ENCODE measurements at places on chromosomes 16 and 17. TPM values are rescaled to one million over a fixed set of nuclear protein-coding genes. Genes with fewer than 3 reads are reported as not detected.

DNA sequence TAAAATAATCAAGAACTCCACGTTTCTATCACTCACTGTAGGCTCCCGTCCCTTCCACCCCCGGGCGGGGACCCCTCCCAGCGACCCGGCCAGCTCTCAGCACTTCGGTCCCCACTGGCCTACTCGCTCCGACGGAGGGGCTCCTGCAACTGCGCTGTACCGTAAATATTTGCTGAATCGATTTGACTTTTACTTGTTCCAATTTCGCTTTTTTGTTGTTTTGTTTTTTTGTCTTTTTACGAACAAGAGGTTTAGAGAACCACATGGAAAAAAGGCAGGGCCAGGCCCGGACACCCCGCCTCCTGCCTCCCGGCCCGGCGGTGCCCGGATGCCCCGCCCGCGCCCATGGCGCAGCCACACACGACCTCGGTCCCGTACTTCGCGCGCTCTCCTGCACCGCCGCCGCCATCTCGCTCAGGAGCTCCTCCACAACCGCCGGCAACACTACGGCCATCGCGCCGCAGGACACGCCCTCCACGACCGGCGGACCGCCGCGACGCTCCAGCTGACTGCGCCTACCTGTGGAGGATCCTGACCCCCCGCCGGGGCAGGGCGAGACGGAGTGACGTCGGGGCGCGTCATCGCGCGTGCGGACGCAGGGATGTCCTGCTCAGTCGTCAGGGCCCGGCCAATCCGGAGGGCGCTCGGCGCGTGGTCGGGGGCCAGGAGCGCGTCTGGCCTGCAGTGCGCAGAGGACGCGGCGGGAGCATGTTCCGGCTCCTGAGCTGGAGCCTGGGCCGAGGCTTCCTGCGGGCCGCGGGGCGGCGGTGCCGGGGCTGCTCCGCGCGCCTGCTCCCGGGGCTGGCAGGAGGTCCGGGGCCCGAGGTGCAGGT is at the start of the genes TTC19 and ZSWIM7:
Gene TTC19 (plus strand): TSS at position 684 of the 833 bp plus-strand sequence. CDS start 25 bp downstream, at position 709.
Gene ZSWIM7 (minus strand): TSS at position 564 of the 833 bp plus-strand sequence. CDS start 110 bp downstream, at position 454.
- peak within 1 kb of the TSS; percentile 87 for H3K4me3 ChIP-seq
- H3K36me3 ChIP-seq, result peaks cover 22% of the 10 kb centered on the region
- DNase-seq, result peak; percentile 100
- peaks cover 31% of the 10 kb centered on the region for H3K4me1 ChIP-seq
- H3K27ac ChIP-seq, result peak within 1 kb of the TSS; percentile 94

DNA sequence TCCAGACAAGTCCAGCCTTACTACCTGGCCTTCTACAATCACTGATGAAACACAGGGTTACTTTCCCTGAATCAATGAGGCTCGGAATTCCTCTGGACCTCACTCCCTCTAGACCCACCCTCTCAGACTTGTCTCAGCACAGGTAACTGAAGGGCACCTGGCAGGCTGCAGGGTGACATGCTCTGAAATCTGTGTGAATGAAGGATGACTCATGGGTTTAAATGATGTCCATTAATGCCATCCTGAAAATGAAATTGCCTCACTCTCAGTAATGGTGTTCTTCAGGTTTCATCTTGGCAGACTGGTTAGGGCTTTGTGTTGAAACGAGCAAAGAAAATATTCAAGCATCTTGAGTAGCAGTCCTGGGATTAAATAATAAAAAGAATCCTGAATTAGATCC is 134.4 kb downstream of the MAF start:
- H3K4me1 ChIP-seq, result no peaks in the 10 kb centered on the region
- H3K4me3 ChIP-seq, result no peak overlapping the region
- no peaks in the 10 kb centered on the region for H3K27me3 ChIP-seq
- no peak for DNase-seq

DNA sequence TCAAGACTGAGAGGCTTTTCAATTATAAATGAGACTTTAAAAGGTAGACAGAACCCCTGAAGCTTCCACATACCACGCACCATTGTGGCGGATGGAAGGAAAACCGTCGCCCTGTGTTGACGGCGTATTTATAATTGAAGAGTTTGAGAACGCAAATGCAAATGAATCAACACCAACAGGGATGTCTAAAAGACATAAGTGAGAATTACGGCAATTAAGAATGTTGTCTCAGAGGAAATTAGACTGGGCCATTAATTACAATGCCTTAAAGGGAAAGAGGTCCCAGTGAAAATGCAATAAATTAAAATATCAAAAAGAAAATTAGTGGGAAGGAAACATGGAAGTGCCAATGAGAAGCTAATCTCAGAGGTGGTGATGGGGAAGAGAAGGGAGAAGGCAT is 148.5 kb upstream of the XYLT1 start:
- DNase-seq, result no peak
- H3K27ac ChIP-seq, result no peak overlapping the region
- no peaks in the 10 kb centered on the region for H3K4me1 ChIP-seq

DNA sequence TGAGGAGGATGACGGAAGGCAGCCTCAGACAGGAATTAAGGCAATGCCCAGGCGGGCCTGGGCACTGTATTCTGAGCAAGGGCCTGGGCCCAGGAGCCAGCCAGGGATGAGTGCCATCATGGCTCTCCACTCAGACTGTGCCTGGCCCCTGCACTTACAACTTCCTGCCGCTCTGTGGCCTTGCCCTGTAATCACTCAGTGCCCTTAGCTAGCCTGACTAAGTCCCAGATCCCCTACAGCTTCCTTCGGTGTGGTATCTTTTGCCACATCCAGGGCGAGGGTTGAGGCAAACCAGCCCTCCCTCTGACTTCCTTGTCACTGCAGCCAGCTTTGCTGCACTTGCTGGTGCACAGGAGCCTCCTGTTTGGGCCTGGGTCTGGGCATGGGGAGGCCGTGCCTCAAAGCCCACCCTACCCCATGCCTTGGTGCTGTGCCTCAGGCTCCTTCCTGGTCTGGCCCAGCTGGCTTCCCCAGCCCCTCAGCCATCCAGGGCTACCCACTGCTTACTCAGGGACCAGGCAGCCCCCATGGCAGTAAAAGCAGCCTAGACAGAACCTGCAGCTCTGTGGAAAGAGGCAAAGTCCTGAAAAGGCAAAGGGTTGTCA is 9.3 kb downstream of the SLC46A1 start:
- no peak overlapping the region for H3K27ac ChIP-seq
- H3K4me1 ChIP-seq, result no peaks in the 10 kb centered on the region
- no peak for DNase-seq
- no peak overlapping the region for H3K4me3 ChIP-seq
- H3K36me3 ChIP-seq, result peaks cover 6% of the 10 kb centered on the region

DNA sequence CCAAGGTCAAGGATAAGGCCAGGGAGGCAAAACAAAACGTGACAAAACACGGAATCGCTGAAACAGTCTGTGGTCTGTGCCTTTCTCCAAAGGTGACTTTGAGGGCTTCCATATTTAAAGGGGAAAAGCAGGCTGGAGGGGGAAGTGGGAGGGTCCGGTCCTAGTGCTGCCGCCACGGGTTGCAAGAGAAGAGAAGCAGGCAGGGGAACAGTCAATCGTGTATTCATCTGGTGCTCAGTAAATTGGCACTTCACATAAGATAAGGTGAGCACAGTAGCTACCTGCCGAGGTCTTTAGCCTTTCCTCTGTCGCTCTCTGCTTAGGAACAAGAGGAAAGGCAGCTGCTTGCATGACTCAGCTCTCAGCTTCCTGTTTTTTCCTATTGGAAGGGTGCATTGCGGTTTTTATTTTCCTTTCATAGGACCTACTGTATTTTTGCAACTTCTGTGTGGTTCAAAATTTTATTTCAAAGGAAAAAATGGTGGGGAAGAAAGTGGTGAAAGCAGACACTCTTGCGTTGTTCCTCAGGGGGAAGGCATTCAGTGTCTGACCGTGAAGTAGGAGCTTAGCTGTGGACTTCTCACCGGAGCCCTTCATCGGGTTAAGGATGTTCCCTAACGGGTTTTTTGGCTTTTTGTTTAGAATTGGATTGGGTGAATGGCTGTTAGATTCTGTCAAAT is 7.1 kb upstream of the LGALS3BP start:
- peaks cover 26% of the 10 kb centered on the region for H3K4me1 ChIP-seq
- peaks cover 12% of the 10 kb centered on the region for H3K36me3 ChIP-seq
- H3K4me3 ChIP-seq, result peak overlapping the region; percentile 18
- DNase-seq, result peak; percentile 79
- peak overlapping the region; percentile 77 for H3K27ac ChIP-seq

GRCh38 chr17:19275457-19276127 is 38.4 kb downstream of the EPN2 start:
- no peak overlapping the region for H3K27ac ChIP-seq
- DNase-seq, result no peak
- no peak overlapping the region for H3K4me3 ChIP-seq
- H3K4me1 ChIP-seq, result peaks cover 11% of the 10 kb centered on the region
- no peaks in the 10 kb centered on the region for H3K36me3 ChIP-seq
- H3K27me3 ChIP-seq, result no peaks in the 10 kb centered on the region

- peaks cover 5% of the 10 kb centered on the region for H3K4me1 ChIP-seq
- no peaks in the 10 kb centered on the region for H3K36me3 ChIP-seq
- H3K27ac ChIP-seq, result no peak overlapping the region
- no peak overlapping the region for H3K4me3 ChIP-seq
These were observed 116.5 kb downstream of the ADCY9 start for GRCh38 chr16:3999479-4000325.

DNA sequence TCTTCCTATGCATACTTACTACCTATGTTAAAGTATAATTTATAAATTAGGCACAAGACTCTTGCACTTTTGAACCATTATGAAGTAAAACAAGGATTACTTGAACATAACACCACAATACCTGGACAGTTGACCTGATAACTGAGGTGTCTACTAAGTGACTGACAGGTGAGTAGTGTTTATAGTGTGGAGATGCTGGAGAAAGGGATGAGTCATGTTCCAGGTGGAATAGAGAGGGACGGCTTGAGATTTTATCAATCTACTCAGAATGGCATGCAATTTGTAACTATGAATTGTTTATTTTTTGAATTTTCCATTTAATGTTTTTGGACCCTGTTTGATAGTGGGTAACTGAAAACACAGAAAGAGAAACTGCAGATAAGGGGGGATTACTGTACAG is 287.6 kb downstream of the MAP2K6 start:
- H3K27ac ChIP-seq, result no peak overlapping the region
- H3K27me3 ChIP-seq, result no peaks in the 10 kb centered on the region
- H3K36me3 ChIP-seq, result no peaks in the 10 kb centered on the region
- H3K4me1 ChIP-seq, result no peaks in the 10 kb centered on the region

DNA sequence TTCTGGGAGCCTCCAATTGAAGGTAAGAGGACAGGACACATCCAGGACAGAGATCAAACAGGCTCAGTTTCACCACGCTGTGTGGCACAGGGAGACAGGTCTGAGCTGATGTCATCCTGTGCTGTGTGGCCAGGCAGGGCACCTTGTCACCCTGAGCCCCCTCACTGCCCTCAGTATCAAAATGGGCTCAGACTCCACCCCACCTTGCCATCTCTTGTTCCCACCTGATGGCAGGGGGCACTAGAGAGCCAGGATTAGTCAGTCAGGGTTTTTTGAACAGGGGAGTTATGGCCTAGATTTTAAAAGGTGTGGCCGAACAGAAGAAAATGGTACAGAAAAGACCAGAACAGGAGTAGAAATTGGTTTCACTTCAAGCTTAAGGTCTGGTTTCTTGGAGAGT is 2.6 kb downstream of the KAT2A start:
- no peak overlapping the region for H3K4me3 ChIP-seq
- no peak overlapping the region for H3K27ac ChIP-seq
- H3K4me1 ChIP-seq, result peaks cover 20% of the 10 kb centered on the region

- peaks cover 3% of the 10 kb centered on the region for H3K4me1 ChIP-seq
- no peak overlapping the region for H3K4me3 ChIP-seq
- no peak overlapping the region for H3K27ac ChIP-seq
- DNase-seq, result no peak
- no peaks in the 10 kb centered on the region for H3K27me3 ChIP-seq
- peaks cover 2% of the 10 kb centered on the region for H3K36me3 ChIP-seq
These were observed 6.0 kb upstream of the ARL5C start for GRCh38 chr17:39171933-39172332.

DNA sequence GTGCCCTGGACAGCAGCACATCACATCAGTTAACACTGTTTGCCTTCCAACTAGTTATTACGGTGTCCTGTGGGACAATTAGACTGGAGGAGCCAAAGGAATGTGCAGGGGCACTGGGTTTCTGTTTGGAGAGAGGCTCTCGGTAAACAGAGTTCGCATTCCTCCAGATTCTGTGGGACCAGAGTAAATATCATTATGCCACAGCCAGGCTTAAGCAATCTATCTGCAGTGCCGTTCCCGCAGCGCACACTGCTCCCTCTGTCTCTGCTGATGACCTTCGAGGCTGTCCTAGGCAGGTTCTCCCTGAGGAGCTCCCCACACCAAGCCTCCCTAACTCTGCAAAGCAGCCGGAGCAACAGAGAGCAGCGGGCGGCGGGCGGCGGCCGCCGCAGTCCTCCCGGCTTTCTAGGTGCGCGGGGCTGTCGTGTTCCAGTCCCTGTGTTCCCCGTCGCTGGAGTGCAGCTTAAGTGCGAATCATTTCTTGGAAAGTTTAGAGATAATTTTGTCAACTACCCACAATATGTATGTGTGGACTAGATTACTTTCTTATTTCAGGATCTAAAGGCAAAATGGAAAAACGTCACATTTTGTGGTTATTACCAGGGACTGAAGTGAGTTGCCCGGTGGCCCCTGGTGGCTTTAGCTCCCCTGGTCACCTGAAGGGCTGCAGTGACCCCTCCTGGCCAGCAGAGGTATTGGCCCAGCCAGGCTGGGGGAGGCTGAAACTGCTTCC is 43.3 kb downstream of the PGS1 start:
- H3K4me1 ChIP-seq, result peaks cover 88% of the 10 kb centered on the region
- peak; percentile 84 for DNase-seq
- H3K4me3 ChIP-seq, result no peak overlapping the region
- peaks cover 70% of the 10 kb centered on the region for H3K36me3 ChIP-seq
- H3K27me3 ChIP-seq, result no peaks in the 10 kb centered on the region

- H3K27ac ChIP-seq, result peak within 1 kb of the TSS; percentile 63
- peak within 1 kb of the TSS; percentile 87 for H3K4me3 ChIP-seq
- peaks cover 15% of the 10 kb centered on the region for H3K4me1 ChIP-seq
- no peaks in the 10 kb centered on the region for H3K27me3 ChIP-seq
These were observed at the start of gene MPHOSPH6 for GRCh38 chr16:82169861-82170845. Gene MPHOSPH6 (minus strand): TSS chr16:82170224. CDS start chr16:82170175, 49 bp downstream.

GRCh38 chr17:77966476-77966875 is 8.0 kb downstream of the TNRC6C start:
- H3K4me3 ChIP-seq, result no peak overlapping the region
- no peaks in the 10 kb centered on the region for H3K4me1 ChIP-seq
- no peak overlapping the region for H3K27ac ChIP-seq
- no peak for DNase-seq
- no peaks in the 10 kb centered on the region for H3K36me3 ChIP-seq

The UTS2R gene
- total RNA-seq, result not detected

The CCL7 gene
- total RNA-seq, result not detected

The KNOP1 gene
- 21.0 TPM for total RNA-seq

The KRTAP2-2 gene
- total RNA-seq, result not detected

The TAF1C gene
- total RNA-seq, result 63.1 TPM

The CCL2 gene
- 100.0 TPM for total RNA-seq

Data from upper lobe of left lung (tissue), 6 donors.